Left colon (tissue), 2 donors: ENCODE measurements at places on chromosomes 5 and 9. TPM values are rescaled to one million over a fixed set of nuclear protein-coding genes. Genes with fewer than 3 reads are reported as not detected.

Gene CDC20B
- total RNA-seq, result not detected

DNA sequence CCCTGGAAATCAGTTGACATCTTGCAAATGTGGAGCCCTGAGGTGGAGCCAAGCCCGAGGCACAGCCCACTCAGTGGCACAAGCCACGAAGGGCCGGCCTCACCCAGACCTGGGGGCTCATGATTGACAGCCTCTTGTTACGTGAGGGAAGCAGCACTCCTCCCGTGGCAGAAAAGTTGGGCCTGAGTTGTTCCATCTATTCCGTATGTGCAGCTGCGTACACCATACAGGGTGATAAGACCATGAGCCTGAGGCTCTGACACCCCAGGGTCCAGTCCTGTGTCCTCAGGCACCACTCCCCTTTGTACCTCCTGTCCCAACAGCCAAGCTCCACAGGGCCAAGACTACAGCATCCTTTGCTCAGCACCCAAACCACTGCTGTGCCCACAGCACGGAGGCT, 1.9 kb upstream of the ORM2 start:
- no peak for DNase-seq

- no peak for DNase-seq
Measured at GRCh38 chr5:44278469-44278868, 110.8 kb downstream of the FGF10 start.

- DNase-seq, result peak; percentile 7
Measured at GRCh38 chr5:38208782-38209378, 49.5 kb upstream of the EGFLAM start.

DNA sequence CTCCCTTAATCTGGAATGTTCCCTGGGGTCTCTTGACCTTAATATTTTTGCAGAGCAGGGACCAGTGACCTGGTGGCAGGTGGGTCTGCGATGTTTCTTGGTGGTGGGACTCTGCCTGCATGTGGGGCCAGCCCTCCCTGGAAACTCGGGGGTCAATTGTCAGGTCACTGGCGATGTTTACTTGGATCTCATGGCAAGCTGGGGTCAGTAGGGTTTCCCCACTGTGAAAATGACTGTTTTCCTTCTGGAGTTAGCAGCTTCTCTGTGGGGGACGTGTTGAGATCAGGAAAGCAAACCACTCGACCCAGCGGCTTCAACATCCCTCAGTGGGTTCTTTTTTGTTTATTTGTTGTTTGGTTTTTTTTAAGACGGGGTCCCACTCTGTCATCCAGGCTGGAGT, 73.9 kb downstream of the KCNT1 start:
- no peak for DNase-seq

Gene TNFSF8
- total RNA-seq, result 0.24 TPM

Gene ANGPTL2
- 6.0 TPM for total RNA-seq

GRCh38 chr9:14530366-14530765, 162.9 kb downstream of the ZDHHC21 start:
- no peak for DNase-seq

GRCh38 chr5:66882606-66883227, 286.5 kb downstream of the MAST4 start:
- no peak for DNase-seq

Gene NR4A3
- total RNA-seq, result 0.61 TPM

- no peak for DNase-seq
Measured at GRCh38 chr5:170603578-170604565, 100.1 kb downstream of the KCNIP1 start.

- no peak for DNase-seq
Measured at GRCh38 chr5:33049298-33049697, 338.2 kb downstream of the NPR3 start.
